ENCODE measurements at places on chromosomes 16 and 17.

DNA sequence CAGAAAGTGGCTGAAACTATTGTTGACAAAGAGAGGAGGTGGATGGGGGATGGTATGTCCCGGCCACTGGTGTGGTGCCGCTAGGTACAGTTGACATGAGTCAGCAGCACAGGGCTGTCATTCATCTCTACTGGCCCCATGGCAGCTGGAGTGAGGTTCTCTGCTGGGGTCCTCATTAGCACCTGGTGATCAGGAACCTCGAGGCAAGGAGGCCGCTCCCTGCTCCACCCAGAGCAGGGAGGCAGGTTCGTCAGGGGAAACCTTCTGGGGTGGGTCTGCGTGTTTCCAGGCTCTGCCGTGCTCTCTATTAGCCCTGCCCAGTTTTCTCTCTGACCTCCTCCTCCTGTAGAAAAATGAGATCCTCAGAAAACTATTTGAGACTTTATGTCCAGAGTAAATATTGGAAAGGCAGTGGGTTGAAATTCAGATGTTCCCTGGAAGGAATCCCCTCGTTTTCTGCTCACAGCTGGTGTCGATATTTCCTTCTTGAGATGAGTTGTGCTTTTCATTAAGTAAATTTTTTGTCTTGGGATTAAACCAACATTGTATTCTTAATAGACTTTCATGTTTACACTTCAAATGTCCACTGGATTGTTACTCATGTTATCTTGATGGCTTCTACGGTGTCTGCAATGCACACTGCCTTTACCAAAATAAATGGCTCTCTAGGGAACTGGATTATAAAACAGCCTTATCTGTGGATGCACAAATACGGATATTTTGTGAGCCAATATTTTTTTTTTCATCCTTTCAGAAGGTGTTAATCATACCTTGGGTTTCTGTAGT lies 7.1 kb downstream of the NTN1 start:
- DNase-seq: no peak

- DNase-seq: no peak
Measured at GRCh38 chr17:79813297-79814126, 16.6 kb upstream of the CBX8 start.

DNA sequence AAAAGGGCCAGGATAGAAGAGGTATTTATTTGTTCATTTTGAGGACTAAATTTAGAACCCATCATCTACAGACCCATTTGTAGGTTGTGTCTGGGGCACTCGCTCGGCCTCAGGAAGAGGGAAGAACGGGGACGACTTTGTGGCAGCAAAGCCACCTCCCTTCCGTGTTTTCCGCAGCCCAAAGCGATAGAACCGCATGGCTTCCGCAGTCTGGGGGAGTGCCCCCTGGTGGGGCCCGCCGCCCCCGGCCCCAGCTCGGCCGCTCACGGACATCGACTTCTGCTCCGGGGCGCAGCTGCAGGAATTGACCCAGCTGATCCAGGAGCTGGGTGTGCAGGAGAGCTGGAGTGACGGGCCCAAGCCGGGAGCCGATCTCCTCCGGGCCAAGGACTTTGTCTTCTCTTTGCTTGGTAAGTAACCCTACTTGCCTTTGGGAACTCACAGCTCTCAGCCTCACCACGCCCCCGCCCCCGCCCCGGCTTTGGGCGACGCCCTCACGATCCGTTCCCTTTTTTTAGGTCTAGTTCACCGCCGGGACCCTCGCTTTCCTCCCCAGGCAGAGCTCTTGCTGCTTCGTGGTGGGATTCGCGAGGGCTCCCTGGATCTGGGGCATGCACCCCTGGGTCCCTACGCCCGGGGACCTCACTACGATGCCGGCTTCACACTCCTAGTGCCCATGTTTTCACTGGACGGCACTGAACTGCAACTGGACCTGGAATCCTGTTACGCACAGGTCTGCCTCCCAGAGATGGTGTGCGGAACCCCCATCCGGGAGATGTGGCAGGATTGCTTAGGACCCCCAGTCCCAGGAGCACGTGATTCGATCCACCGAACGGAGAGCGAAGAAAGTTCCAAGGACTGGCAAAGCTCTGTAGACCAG lies 681 bp downstream of the TMEM102 start:
- DNase-seq: peak; percentile 26

GRCh38 chr17:75069783-75070182 lies 18.0 kb upstream of the SLC16A5 start:
- no peak for DNase-seq

GRCh38 chr17:64067657-64068056 lies 47.2 kb upstream of the ICAM2 start:
- DNase-seq: no peak

- DNase-seq: no peak
Measured at GRCh38 chr17:77371117-77371887, 230.5 kb downstream of the SEC14L1 start.

DNA sequence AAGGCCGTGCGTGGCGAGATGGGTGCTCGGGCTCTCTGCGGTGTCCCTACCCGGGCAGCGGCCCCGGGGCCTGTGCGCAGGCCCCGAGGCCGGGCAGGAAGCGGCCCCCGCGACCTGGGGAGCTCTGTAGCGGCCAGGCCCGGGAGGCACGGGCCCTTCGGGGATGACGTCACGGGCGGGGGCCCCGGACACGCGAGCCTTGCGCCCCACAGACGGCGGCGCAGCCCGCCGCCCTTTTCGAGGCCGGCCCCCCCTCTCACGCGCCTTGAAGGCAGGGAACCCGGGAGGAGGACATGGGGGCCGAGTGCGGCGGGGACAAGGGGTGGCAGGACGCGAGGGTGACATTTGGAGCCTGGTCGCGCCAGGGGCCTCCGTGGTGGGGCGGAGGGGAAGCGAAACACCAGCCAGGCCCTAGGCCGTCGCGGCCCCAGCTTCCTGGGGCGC lies 1.1 kb downstream of the RAI1 start:
- DNase-seq: no peak

- no peak for DNase-seq
Measured at GRCh38 chr17:71068408-71068750, 899.0 kb downstream of the KCNJ2 start.

DNA sequence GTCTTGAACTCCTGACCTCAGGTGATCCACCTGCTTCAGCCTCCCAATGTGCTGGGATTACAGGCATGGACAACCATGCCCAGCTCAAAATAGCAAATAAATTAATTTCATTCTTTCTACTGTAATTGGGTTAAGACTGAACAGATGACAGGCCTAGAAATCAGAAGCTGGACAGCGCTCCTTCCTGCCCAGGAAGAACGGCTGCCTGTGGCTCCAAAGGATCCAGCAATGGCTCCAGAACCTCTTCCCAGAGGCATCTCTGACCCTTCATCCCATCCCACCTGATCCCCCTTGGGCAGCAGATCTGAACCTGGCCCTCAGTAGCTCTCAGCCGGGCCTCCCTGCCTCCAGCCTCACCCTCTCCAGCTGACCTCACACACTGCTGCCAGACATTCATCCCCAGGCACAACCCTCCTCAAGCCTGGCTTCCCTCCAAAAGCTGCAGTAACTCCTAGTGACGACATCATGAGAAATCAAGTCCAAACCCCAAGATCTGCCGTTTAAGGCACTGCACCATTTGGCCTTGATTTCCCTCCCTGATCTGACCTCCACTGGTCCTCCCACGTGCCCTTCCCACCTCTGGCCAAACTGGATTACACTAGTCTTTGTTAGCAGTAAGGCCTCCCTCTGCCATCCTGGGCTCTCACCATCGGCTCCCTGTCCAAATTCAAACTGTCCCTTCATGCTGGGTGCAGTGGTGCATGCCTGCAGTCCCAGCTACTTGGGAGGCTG lies 3.1 kb upstream of the MIF4GD start:
- DNase-seq: no peak

GRCh38 chr17:76485569-76485968 lies 15.7 kb downstream of the RHBDF2 start:
- no peak for DNase-seq

- no peak for DNase-seq
Measured at GRCh38 chr16:3864562-3864961, 16.0 kb downstream of the CREBBP start.

- no peak for DNase-seq
Measured at GRCh38 chr17:10096596-10096995, 101.8 kb downstream of the GAS7 start.

All from stimulated activated CD8-positive, alpha-beta memory T cell treated with anti-CD3 and anti-CD28 coated beads, Interleukin-2, amount 100 ng/mL, for 1 hour (primary cell).